ENCODE measurements at places on chromosomes 1 and 21.

- no peak for DNase-seq
Observed at GRCh38 chr1:9569267-9569666, 19.4 kb upstream of the TMEM201 start.

DNA sequence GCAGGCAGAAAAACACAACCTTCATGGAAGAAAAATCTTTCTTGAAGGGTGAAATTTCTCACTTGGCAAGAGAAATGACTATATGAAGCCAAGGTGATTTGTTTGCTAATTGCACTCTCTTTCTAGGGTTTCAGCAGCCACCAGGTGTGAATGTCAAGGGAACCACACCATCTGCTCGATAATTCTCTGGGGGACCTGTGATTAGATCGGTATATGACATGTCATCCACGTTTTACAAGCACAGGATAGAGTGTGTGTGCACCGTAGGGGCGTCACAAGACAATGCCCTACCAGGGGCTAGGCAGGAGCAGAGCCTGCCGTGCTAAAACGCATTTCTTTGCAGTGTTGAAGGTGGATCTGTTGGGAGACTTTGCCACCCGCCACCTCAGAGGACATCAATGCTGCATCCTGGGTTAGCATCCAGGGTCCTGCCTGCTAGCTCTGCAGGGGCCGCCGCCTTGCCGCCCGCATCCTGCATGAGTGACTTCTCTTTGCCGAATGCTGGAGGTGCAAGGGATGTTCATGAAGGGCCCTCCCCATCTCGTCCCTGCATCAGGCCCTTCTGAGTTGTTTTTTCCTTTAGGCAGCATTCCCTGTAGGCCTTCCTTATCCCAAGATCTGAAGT lies 37.8 kb upstream of the CCSAP start:
- DNase-seq, result no peak

DNA sequence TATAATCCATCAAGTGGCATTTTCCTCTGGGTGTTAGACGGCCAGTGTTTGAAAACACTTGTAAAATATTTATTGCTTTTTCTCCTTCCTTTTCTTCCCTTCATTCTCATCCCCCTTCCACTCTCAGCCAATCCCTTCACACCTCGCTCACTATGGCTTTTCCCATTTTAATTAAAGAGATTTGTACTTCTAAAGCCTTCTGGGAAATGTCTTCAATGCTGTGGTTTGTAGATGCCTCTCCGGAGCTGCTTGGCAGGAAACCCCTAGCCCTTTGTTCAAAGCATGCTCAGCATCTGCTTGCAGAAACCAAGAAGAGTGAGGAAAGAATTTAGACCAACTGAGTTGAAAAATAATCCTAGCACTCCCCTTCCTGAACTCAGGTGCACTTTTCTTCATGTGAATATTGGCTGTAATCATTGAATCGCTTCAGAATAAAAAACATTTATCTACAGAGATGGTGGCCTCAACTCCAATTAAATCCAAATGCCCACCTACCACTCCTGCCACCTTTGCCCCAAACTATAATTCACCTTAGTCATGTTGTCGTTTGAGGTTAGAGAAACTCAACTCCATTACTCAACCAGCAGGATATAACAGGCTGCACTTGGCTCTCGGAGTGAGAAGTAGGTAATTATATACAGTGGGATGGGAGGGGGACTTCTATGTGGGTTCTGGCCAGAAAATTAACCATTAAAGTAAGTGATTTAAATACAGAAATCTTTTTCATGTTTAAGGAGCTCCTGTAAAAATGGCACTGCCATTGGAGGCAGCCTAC lies 659.4 kb upstream of the CAMK1G start:
- no peak for DNase-seq

GRCh38 chr1:89671775-89672488 lies 39.0 kb downstream of the LRRC8C start:
- DNase-seq, result no peak

DNA sequence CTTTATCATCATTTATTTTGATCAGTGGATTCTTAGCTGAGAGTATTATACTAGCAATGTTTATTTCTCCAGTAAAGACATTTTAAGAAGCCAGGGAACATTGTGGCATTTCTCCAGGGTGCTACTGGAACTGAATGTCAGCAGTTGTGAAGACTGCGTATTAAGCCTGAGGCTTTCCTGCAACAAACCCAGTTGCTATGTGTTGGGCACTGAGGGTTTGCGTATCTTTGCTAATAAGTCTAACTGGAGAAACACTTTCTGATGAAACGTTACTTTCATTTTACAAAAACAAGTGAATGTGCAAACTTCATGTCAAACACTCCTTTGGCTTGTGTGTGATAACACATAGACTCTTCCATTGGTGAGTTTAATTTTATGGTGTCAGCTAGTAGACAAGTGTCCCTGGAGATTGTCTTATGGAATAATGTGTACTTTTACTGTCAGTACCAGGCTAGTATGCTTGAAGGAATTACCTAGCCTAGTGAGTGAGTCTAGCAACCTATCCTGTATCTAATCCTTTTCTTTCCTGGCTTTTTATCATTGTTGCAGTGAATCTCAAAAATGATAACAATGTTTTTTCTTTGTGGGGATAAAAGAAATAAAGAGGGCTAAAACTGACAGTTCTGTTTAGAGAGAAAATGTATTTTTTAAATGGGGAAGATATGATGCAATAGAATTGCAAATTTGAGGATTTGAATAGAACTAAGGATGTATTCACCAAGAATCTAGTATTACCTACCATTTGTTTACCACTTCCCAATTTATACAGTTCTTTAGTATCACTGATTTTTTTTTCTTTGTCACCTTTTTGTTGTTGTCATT lies 70.1 kb downstream of the MTR start:
- DNase-seq, result no peak

DNA sequence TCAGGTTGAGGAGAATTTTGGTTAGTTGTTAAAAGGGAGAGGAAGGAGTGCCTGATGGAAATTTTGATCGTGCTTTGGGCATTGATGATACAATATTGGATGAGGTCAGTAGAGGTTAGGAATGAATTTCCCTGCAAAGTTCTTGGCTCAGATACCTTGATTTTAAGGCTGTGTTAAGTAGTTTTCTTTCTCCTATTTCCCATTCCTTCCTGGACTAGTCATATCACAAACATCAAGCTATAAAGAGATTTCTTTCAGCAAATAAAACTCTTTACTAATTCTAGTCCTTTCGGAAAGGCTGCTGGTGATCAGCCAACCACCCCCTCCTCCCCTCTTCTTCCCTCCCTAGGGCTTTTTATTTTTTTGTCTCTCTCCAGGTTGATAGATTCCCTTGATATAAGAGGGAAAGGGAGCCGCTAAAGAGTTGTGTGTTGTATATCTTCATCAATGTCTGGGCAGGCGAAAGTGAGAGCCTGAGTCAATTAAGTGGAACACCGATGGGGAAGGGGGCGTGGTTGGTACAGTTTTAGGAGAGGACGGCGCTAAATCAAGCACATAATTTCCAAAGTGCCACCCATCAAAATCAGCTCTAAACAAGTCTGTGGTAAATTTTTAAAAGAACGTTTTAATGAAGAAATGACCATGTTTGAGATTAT lies 100.1 kb upstream of the PLXNA2 start:
- no peak for DNase-seq

GRCh38 chr1:169867012-169867675 lies 26.6 kb downstream of the SCYL3 start:
- DNase-seq, result no peak

- DNase-seq, result no peak
Observed at GRCh38 chr1:156970017-156970416, 49.6 kb downstream of the LRRC71 start.
